Natural killer cell (primary cell): ENCODE measurements at places on chromosomes 1 and 21.

GRCh38 chr1:46133781-46134350 lies 1.4 kb upstream of the PIK3R3 start:
- H3K36me3 ChIP-seq, result no peaks in the 10 kb centered on the region
- no peak for DNase-seq
- H3K27ac ChIP-seq, result peak overlapping the region; percentile 88
- H3K27me3 ChIP-seq, result peaks cover 13% of the 10 kb centered on the region
- H3K4me3 ChIP-seq, result no peak overlapping the region

DNA sequence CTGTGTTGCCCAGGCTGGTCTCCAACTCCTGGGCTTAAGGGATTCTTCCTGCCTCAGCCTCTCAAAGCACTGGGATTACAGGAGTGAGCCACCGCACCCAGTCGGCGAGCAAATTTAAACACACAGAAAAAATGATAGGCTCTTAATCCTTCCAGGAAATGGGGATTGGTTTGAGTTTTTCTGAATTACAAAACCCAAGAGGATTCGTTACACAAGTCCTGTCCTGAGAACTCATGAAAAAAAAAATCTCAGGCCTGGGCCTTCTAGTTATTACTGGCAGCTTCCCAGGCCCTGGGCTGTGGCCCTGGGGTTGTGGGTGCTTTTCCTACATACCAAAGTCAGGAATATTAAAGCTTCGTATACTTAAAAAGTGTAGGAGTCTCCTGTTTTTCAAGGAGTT lies 6.3 kb upstream of the IFNGR2 start:
- peaks cover 50% of the 10 kb centered on the region for H3K27me3 ChIP-seq
- peaks cover 20% of the 10 kb centered on the region for H3K4me1 ChIP-seq
- DNase-seq, result no peak
- H3K36me3 ChIP-seq, result no peaks in the 10 kb centered on the region

DNA sequence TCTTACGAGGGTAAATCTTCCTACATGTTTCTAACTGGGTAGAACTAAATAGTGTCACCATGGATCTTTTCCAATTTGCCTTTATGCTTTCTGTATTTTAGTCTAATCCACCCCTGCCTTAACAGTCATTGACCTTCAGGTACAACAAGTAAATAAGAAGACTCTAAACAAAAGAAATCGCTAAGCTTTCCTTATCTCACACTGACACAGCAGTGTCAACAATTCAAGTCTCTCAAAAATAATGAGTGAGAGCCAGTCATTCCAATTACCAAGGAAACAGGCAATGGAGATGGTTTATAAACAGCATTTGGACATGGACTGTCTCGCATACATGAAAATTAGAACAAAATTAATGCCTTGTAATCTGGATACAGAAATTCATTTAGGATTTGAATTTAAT lies 365.8 kb downstream of the VAV3 start:
- H3K27me3 ChIP-seq, result no peaks in the 10 kb centered on the region
- no peak overlapping the region for H3K4me3 ChIP-seq
- no peaks in the 10 kb centered on the region for H3K4me1 ChIP-seq
- no peak overlapping the region for H3K27ac ChIP-seq
- no peak for DNase-seq

GRCh38 chr1:161978011-161978790 lies 45.5 kb downstream of the OLFML2B start:
- DNase-seq, result no peak
- no peak overlapping the region for H3K4me3 ChIP-seq
- no peaks in the 10 kb centered on the region for H3K36me3 ChIP-seq
- no peaks in the 10 kb centered on the region for H3K4me1 ChIP-seq
- H3K27me3 ChIP-seq, result no peaks in the 10 kb centered on the region

DNA sequence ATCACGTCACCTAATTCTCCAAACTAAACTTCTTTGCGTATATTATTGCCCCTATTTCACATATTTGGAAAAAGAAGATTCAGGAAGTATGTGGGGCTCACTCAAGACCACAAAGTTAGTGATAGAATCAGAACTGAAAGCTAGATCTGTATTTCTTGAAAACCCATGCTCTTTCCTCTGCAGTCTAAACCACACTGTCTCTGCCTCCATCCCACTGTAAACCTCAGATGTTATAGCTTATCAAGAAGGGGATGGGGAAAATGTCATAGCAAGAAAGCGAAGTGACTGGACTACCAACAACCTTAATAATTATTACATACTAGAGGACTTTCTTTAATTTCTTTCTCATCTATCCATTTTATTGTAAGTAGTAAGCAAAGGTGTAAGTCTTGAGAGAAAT lies 257.7 kb upstream of the SGIP1 start:
- H3K36me3 ChIP-seq, result no peaks in the 10 kb centered on the region
- peak; percentile 65 for DNase-seq

DNA sequence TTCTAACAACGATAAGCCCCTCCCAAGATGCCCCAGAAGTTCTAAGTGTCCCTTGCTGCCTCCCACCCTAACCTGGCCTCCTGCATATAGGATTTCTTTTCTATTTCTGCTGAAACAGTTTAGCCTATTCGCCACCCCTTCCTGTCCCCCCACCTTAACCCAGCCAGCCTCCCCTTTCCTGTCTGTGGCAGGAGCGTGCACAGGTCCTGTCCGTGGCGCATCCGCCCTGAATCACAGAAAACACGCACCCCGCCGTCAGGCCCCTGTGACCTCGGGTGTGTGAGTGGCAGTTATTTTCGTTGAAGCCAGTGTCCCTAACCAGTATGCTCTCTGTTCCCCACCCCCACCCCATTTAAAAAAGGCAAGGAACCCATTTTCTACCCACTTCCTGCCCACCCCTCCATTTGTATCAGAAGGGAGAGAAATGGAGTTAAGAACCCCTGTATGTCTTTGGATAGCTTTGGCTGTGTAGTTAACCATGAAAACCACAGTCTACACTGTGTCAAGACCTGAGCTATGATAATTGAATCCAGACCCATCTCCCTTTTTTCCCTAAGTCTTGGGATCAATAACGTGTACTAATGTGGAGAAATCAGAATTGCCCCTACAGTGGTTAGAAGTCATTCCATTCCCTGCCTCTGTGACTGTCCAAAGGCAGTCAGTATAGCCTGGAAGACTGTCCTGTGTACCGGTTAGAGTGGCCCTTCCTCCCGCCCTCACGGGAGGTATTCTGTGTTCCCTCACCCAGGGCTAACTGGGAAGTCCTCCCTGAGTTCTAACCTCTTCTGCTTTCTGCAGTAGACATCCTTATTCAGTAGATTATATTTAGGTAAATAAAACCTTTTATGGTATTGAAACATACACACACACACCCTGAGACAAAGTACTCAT lies 1.8 kb downstream of the PLEKHO1 start:
- H3K27me3 ChIP-seq, result no peaks in the 10 kb centered on the region
- H3K36me3 ChIP-seq, result peaks cover 28% of the 10 kb centered on the region
- H3K27ac ChIP-seq, result peak overlapping the region; percentile 79
- peak; percentile 84 for DNase-seq
- peak overlapping the region; percentile 79 for H3K4me3 ChIP-seq
- peaks cover 32% of the 10 kb centered on the region for H3K4me1 ChIP-seq

DNA sequence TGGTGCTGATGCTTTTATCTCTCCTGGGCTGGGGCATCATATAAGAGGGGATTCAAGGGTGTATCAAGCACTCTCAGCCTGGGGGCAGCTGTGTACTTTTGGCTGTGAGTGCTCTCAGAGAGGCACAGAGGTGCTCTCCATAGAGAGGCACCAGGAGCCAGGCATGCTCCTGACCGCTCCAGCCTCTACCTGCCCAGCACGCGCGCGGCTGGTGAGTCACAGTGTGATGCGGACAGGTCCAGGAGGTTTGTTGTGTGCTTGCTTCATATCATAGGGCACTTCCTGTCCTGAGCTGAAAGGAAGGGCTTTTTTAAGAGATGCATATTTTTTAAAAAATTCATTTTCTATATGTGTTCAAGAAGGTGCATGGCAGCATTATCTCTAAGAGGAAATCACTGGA lies 93.6 kb upstream of the BCAR3 start:
- H3K4me1 ChIP-seq, result no peaks in the 10 kb centered on the region
- no peaks in the 10 kb centered on the region for H3K27me3 ChIP-seq
- no peak overlapping the region for H3K4me3 ChIP-seq
- H3K27ac ChIP-seq, result no peak overlapping the region

DNA sequence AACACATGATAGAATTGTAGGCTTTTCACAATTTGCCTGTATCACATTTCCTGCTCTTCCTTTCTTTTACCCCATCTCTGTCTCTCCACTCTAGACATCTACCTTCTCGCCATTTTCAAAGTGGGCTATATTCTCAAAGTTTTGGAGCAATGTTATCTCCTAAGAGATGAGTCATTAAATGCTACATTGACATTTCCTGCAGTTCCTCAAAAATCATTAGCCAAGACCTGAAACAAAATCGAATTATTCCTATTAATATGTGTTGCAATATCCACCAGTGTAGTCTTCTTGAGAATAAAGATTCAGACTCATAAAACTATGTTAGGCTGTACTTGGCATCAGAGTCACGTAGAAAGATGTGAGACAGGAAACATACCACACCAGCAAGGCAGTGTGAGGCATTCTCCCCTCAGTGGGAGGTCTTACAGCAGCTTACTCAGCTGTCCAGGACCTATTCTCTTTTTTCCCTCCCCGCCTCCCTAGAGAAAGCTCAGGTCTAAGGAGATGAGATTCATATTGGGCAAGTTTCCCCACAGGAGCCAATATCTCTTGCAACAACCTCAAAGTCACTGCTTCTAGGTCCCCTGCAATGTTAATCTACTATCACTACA lies 38.8 kb downstream of the FRRS1 start:
- no peaks in the 10 kb centered on the region for H3K27me3 ChIP-seq
- H3K27ac ChIP-seq, result no peak overlapping the region
- no peaks in the 10 kb centered on the region for H3K36me3 ChIP-seq
- no peak for DNase-seq
- H3K4me3 ChIP-seq, result no peak overlapping the region

- no peak overlapping the region for H3K4me3 ChIP-seq
- H3K27ac ChIP-seq, result no peak overlapping the region
- no peaks in the 10 kb centered on the region for H3K4me1 ChIP-seq
- DNase-seq, result no peak
- H3K27me3 ChIP-seq, result peaks cover 3% of the 10 kb centered on the region
- no peaks in the 10 kb centered on the region for H3K36me3 ChIP-seq
Observed at GRCh38 chr21:45050797-45051489, 23.4 kb upstream of the ADARB1 start.

GRCh38 chr1:224192082-224192788 lies 9.2 kb downstream of the DEGS1 start:
- DNase-seq, result no peak
- no peaks in the 10 kb centered on the region for H3K27me3 ChIP-seq
- H3K36me3 ChIP-seq, result peaks cover 31% of the 10 kb centered on the region
- no peaks in the 10 kb centered on the region for H3K4me1 ChIP-seq
- H3K4me3 ChIP-seq, result no peak overlapping the region

DNA sequence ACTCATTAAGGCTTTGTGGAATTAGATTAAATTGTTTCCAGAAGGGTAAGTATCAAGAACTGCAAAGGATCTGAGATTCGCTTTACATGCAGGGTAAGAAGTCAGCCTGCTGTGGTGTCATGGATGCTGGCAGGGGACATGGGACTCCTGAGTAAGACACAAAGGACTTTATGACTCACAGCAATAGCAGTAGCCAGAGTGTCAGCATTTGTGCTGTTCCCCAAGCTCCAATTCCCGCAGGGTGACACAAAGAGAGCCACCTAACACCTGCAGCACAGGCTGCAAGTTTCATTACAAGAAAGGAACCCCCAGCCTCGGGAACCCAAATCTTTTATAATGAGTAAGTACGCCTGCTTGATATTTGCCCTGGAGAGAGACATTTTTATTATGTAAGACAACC lies 298.1 kb upstream of the POU3F1 start:
- H3K27me3 ChIP-seq, result no peaks in the 10 kb centered on the region
- no peaks in the 10 kb centered on the region for H3K36me3 ChIP-seq
- no peak overlapping the region for H3K27ac ChIP-seq
- no peaks in the 10 kb centered on the region for H3K4me1 ChIP-seq
- no peak for DNase-seq

DNA sequence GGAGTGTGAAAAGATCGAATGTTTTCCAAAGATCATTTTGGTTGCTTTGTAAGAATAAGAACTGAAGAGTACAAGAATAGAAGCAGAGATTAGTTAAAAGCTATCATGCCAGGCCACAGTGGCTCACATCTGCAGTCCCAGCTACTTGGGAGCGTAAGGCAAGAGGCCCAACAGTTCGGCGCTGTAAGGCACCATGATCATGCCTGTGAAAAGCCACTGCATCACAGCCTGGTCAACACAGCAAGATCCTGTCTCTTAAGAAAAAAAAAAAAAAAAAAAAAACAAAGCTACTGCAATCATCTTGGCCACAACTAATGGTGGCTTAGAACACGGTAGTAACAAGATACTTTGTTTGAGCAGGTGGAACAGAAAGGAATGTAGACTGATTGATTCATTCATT lies 116.2 kb downstream of the EIF4G3 start:
- H3K27me3 ChIP-seq, result no peaks in the 10 kb centered on the region
- H3K4me3 ChIP-seq, result no peak overlapping the region
- H3K4me1 ChIP-seq, result no peaks in the 10 kb centered on the region
- no peaks in the 10 kb centered on the region for H3K36me3 ChIP-seq
- no peak overlapping the region for H3K27ac ChIP-seq
- DNase-seq, result no peak

DNA sequence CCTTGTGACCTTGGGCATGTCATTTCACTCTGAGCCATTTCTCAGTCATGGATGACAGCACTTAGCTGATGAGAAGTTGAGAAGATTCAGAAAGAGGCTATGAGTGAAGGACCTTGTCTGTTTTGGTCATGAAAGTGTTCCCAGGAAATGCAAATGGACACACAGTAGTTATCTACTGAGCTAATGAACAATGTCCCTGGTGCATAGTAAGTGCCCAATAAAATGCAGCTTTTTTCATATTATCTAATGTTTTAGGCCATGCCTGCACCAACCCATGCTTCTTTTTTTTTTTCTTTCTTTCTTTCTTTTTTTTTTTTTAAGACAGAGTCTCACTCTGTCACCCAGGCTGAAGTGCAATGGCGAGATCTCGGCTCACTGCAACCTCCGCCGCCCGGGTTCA lies 44.4 kb upstream of the EPB41 start:
- no peaks in the 10 kb centered on the region for H3K27me3 ChIP-seq
- no peaks in the 10 kb centered on the region for H3K36me3 ChIP-seq
- H3K27ac ChIP-seq, result no peak overlapping the region
- DNase-seq, result no peak
- H3K4me3 ChIP-seq, result no peak overlapping the region

DNA sequence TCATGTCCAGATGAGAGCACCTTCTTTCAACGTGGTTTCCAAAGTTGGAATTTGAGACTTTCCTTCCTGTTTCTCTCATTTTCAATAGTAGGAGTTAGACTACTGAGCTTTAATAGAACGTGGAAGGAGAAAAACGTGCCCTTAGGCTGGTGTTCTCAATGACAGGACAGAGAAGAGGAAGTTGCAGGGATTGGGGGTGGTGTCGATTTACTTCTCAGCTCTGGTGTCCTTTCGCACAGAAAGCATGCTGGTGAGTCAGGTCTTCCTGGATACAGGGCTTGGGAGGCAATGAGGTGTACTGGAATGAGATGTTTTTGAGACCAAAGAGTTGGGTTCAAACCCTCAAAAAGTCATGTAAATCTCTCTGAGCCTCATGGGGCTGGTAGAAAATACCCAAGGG lies 67.1 kb downstream of the HIVEP3 start:
- H3K4me1 ChIP-seq, result peaks cover 28% of the 10 kb centered on the region
- H3K36me3 ChIP-seq, result no peaks in the 10 kb centered on the region
- H3K27me3 ChIP-seq, result no peaks in the 10 kb centered on the region
- H3K4me3 ChIP-seq, result no peak overlapping the region
- no peak for DNase-seq
